ENCODE measurements at places on chromosomes 4 and X. TPM values are rescaled to one million over a fixed set of nuclear protein-coding genes. Genes with fewer than 3 reads are reported as not detected.
A peak's percentile ranks its signal among the peaks of the same experiment; 100 is the strongest.

- peak; percentile 90 for DNase-seq
Measured at GRCh38 chrX:134807039-134807729, 148.9 kb upstream of the PLAC1 start.

- DNase-seq = no peak
Measured at GRCh38 chr4:174334628-174335027, 50.9 kb downstream of the CEP44 start.

AKAP4 gene
- not detected for total RNA-seq

- DNase-seq = no peak
Measured at GRCh38 chrX:18875256-18875878, 108.5 kb downstream of the PHKA2 start.

KIAA1210 gene
- total RNA-seq = not detected

Measured in SJSA1 (cell line).